ENCODE measurements at places on chromosomes 13 and 19.

DNA sequence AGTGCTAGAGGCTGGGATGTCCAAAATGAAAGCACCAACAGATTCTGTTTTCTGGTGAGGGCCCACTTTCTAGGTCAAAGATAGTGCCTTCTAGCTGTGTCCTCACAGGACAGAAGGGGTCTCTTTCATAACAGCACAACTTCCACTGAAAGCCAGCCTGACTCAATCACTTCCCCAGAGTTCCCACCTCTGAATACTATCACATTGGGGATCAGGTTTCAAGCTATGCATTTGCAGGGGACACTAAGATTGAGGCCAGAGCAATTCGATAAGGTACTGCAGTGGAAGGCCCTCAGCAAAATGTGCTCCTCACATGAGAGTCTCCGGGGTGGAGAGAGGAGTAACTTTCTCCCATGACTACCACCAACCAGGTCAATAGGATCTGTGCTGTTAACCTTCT lies 1501.5 kb downstream of the EFNB2 start:
- DNase-seq, result no peak

DNA sequence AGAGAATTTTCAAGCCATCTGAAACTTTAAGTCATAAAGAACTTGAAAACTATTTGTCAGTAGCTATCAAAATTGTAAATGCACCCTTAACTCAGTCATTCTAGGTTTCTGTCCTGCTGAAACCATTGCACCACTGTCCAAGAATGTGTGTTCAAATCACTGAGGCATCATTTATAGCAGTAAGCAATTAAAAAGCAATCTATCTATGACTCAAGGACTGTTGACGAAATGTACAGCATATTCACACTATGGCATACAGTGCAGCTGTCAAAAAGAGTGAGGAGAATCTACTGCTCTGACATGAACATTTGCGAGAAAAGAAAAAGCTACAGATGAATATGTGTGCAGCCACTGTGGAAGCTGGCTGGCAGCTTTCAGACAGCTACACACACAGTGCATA lies 71.2 kb downstream of the ING1 start:
- no peak for DNase-seq

- no peak for DNase-seq
These were observed 156.0 kb downstream of the KCTD12 start for GRCh38 chr13:76730220-76730619.

GRCh38 chr13:28872427-28873176 lies 52.5 kb downstream of the MTUS2 start:
- no peak for DNase-seq

GRCh38 chr13:80921971-80922370 lies 581.0 kb upstream of the SPRY2 start:
- no peak for DNase-seq

GRCh38 chr13:49140910-49141611 lies 79.1 kb upstream of the MLNR start:
- no peak for DNase-seq

DNA sequence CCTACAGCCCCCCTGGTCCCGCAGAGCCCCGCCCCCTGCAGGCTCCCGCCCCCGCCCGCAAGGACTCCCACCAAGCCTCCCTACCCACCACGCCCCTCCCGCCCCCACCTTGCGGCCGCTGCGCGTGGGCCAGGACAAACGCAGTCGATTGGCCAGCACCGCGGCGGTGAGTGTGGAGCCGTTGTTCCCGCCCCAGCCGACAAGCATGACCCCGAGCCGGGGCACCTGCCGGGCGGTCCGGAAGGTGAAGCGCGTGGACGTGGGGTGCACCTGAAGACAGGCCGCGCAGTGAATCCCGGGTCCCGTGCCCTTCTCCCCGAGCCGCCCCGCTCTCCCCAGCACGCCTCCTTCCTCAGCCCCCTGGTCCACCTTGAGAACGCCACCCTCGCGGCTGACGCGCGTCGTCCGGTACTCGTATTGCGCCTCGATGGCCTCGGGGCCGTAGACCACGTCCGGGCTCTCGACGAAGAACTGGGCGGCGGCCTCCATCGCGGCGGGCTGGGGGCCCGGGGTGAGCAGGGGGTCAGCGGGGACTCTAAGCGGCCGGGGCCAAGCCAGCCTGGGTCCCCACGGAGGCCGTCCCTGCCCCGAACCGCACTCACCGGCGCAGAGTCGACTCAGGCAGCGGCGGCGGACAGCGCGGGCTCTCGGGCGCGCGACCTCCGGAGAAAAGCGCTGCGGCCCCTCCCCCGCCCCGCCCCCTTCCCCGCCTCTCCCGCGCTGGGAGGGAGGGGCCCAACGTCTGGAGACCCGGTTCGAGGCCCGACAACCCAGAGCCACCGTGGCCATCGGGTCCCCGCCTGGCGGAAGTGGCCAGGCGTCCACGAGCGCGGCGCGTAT lies at the start of gene ISYNA1:
ISYNA1 (minus strand) TSS at position 643 of the 840 bp plus-strand sequence; CDS start at position 489, 154 bp downstream.
- DNase-seq, result peak; percentile 51

GRCh38 chr19:17543986-17544385 lies 11.5 kb upstream of the COLGALT1 start:
- DNase-seq, result no peak

GRCh38 chr19:45820413-45821102 lies 5.5 kb upstream of the RSPH6A start:
- no peak for DNase-seq

DNA sequence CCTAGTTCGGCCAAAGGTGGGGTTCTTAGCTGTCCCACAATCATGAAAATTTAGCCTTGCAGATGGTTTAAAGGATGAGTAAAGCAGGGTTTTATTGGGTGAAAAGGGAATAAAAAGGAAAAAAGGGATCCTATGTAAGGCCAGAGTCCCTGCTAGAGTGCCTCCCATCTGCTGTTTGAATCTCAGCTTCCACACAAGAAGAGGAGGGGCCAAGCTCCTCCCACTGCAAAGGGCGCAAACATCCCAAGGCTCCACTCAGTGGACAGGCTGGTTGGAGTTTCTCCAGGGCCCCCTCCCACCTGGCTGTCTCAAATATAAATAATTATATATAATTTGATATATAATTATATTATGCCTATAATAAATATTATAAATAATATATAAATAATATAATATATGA lies 1272.1 kb upstream of the PCDH20 start:
- DNase-seq, result no peak

- DNase-seq, result no peak
These were observed 278 bp upstream of the ZNF274 start for GRCh38 chr19:58182577-58182988.

DNA sequence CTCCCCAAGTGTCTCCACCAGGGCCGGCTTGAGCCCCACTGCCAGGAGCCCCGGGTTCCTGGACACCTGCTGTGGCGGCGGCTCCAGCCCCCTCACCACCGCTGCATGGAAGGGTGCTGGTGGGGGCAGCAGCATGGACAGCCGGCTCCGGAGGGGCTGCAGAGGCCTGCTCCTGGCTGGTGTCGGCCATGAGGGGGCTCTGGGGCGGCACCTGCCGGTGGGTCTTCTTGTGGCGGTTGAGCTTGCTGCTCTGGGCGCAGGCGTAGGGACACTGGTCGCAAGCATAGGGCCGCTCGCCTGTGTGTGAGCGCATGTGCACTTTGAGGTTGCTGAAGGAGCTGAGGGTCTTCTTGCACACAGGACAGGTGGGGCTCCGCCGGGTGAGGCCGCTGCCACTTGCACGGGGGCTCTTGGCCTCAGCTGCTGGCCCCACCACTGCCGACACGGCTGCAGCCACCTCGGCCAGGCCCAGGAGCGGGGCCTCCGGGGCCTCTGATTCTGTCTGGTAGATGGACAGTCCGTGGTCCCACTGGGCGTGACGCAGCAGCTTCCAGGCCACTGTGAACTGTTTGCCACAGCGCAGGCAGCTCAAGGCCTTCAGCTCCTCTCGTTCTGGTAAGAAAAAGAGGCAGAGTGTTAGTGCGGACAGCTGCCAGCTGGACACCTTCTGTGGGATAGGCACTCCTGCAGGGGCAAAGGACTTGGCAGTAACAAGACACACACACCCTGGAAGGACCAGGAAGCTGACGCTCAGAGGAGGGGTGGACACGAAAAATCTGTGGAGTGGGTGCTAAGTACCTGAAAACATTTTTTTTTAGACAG lies 4.1 kb downstream of the ZNF296 start:
- DNase-seq, result no peak

DNA sequence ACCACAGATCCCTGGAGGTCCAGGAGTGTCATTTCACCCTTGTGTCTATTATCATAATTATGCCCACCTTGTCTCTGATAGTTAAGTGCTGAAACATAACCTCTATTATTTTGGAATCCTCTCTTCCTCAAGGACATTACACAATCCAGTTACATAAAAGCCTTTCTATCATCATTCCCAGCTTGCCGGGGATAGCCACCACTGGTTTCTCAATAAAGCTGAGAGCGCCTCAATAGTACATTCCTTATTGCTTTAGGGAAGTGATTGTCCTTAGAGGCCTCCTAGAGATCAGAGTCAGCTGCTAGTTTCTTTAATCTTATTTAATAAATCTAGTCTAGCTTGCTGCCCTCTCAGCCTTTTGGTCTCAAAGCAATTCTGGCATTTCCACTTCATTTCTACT lies 490.0 kb upstream of the ATXN8OS start:
- no peak for DNase-seq

DNA sequence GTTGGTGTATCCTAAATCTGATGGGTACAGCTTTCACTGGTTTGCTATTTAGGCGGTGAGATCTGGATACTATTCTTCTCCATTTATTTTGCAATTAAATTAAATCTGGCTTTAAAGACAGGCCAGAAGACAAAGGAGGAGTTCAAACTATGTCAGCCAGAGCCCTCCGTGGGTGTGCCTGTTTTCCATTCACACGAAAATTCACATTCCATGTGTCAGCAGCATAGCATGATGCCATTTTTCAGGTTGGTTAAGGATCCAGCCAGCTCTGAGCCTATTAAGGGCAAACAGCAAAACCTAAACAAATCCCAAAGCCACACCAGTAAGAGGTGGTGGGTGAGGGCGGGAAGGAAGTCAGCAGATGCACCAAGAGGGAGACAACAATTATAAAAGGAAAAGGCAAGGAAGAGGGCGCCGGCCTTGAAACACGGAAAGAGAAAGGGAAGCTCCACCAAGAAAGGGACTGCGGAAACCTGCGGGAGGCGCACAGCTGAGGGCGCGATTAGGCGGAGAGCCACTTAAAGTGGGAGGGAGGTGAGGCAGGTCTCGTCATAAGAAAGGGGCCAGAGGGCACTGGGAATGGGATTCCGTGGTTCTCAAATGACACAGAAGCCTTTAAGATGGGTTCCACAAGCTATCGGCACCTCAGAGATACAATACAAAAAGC lies 43.0 kb downstream of the CARS2 start:
- no peak for DNase-seq

GRCh38 chr19:35432911-35433310 lies 15.1 kb upstream of the FFAR2 start:
- DNase-seq, result no peak

- DNase-seq, result no peak
These were observed 193.7 kb upstream of the RXFP2 start for GRCh38 chr13:31545616-31546015.

DNA sequence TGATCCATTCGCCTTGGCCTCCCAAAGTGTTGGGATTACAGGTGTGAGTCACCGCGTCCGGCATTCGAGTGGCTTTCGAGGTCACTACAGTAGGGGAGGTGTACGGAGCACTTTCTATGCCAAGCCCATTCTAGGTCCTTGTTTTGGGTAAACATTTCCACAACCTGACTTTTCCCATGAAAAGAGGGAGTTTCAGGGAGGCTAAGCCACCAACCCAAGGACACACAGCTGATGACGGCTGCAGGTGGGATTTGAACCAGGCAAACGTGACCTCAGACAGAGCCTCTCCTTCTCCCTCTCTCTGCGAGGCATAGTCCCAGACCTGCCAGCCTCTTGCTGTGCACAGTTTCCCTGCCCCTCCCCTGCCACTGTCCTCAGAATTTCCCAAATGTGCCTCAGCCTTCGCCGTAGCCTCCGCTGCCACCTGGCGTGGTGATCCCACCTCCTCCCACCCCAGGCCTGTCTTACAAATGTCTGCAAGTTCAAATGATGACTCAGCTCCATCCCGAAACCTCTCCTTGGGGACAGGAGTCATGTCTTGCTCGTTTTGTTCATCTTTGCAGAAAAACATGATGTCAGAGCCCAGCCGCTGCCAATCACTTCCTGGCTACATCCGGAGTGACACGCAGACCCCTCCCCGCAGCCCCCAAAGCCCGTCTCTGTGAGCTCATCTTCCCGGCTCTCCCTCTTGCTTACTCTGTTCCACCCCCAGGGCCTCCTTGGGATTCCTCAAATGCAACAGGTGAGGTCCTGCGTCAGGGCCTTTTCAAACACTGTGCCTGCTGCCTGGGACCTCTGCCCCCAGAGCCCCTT lies 6.6 kb upstream of the GADD45B start:
- peak; percentile 66 for DNase-seq

GRCh38 chr13:102693776-102694175 lies 1.1 kb downstream of the METTL21C start:
- DNase-seq, result no peak

DNA sequence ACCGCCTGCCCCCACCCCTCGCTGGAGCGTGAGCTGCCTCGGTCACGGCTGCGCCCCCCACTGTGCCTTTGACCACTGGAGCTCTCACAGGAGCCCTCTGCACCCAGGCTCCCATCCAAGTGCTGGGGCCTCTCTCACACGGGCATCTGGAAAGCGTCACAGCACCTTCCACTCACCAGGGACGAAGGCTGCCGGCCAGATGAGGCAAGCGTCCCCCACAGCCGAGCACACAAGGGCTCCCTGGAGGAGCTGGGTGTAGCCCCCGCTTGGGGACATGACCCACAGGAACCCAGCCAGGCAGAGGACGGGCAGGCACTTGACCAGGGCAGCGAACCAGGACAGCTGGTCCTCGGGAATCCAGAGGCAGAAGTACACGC lies 560 bp downstream of the TMEM86B start:
- DNase-seq, result no peak

- no peak for DNase-seq
These were observed 10.4 kb upstream of the KLF16 start for GRCh38 chr19:1873524-1874473.

DNA sequence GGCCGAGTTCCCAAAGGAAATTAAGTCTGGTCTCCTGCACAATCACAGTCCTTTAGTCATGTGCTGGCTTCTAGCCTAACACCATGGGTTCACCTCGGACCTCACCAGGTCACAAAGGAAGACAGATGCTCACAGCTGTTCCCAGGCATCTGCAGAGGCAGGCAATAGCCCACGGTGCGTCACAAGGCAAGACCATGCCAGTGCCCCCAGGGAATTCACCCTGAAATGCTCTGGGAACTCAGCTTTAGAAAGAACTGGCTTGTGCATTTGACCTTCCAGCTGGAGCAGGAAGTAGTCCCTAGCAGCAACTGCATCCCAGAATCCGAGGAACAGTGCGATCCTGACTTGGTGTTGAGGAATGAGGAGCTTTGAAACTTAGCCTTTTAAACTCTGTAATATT lies 96.8 kb upstream of the WASF3 start:
- no peak for DNase-seq

GRCh38 chr13:21637296-21637695 lies 33.3 kb upstream of the MICU2 start:
- peak; percentile 31 for DNase-seq
